ENCODE measurements at places on chromosomes 2 and 18.

- DNase-seq = peak; percentile 59
Measured at GRCh38 chr2:240918258-240919091, 12.3 kb downstream of the CROCC2 start.

GRCh38 chr2:108565778-108566375, 31.6 kb downstream of the LIMS1 start:
- no peak for DNase-seq

DNA sequence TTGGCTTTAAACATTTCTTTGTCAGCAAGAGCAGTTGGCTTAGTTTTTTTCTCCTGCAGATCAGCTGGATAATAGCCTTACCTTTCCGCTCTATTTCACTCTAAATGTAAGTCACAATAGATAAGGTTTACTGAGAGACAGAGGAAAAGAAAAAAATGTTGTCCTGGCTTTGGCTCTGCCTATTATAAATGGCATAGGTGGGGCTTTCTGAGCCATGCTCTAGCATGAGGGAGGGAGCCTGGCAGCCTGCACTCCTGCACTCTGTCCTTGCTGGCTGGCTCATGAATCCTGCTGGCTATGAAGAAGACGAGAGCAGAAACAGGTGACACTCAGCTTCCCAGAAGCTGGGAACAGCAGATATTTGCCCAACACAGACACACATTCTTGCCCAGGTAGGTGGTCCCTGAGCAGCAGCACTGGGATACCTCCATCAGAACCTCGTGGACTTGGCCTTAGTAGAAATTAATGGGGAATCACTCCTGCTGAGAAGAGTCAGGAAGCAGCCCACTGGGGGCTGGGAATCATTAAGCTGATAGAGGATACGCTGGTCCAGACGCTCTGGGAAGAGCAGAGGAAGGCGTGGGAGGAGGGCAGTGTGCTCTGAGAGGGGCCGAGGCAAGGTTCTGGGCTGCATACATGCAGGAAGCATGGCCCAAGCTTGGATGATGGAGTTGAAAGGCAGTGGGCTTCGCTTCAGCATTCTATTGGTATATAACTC, 514.4 kb upstream of the HS6ST1 start:
- DNase-seq = no peak

GRCh38 chr2:62201307-62201706, 5.4 kb downstream of the B3GNT2 start:
- DNase-seq = no peak

- no peak for DNase-seq
Measured at GRCh38 chr18:31697351-31698298, 13.2 kb upstream of the B4GALT6 start.

DNA sequence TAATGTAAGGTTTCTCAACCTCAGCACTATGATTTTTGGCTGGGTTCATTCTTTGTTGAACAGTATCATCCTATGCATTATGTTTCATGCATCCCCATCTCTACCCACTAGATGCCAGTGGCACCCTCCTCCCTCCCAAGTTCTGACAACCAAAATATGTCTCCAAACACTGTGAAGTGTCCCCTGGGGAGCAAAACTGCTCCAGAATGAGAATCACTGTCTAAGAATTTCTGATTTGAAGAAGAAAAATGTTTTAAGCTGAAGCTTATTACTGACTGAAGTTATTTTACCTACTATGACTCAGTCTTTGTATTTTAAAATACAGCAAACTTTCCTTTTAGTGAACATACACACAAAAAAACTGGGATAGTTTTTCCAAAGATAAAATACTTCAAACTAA, 3.4 kb downstream of the THADA start:
- DNase-seq = no peak

DNA sequence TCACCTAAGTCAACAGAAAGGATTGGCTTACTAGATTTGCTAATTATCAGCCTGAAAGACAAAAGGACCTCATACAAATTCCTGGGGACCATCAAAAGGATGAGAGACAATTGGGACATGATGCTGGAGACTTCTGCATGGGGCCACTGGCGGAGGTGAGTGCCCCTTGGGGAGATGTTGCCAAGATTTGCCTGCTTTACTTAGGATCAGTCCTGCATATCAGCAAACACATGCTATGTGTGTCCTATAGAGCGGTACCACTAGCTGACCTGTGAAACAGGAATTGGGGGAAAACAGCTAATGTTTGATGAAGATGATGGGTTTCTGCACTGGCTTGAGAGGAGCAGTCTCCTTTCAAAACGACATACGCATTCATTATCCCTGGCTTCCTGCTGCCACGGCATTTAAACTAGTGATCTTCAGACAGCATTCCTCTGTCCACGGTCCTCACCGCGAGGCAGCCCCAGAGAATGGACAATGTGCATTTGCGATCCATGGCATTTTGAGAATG, 104.2 kb downstream of the TGIF1 start:
- no peak for DNase-seq

DNA sequence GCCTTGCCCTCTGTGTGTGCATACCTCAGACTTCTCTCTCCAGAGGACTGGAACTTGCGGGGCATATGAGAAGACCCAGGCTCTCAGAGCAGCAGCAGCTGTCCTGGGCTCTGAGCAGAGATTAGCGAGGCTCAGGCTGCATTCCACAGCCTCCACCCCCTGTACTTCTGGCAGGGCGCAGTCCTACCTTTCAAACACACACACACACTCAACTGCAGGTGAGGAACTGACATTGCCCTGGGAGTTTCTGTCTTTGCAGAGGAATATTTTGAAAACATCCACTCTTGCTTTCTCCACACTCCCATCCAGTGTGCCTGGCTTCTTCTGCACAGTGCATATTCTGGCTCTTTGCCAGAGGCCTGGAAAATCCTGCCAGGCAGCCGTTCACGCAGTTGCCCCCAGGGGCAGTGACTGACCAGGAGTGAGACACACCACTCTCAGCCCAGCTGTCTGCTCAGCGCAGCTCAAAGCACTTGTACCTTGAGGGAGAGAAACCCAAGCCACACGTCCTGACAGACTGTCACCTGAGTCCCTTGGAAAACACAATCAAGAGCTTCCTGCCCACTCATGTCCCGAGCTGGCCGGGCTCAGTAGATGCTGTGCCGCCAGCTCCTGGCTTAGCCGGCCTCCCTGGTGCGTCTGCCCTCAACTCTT, 460.8 kb downstream of the RNF144A start:
- no peak for DNase-seq

DNA sequence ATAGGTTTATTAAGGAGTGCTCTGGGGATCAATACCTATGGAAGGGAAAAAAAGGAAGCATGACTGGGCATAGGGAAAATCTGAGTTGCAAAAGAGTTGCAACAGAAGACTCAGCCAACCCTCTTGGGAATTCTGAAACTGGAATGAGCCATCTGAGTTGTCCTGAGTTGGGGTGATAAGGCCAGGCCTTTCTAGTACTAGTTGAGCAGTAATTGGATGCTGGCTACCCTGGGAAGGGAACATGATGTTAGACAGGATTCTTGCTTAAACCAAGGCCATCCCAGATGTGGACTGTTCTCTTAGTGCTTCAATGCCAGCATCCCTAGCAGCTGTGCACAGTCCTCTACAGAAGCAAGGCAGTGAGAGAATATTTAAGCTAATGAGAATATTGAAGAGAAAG, 348.8 kb upstream of the GULP1 start:
- DNase-seq = no peak

- no peak for DNase-seq
Measured at GRCh38 chr18:67805261-67805660, 288.7 kb upstream of the DSEL start.

DNA sequence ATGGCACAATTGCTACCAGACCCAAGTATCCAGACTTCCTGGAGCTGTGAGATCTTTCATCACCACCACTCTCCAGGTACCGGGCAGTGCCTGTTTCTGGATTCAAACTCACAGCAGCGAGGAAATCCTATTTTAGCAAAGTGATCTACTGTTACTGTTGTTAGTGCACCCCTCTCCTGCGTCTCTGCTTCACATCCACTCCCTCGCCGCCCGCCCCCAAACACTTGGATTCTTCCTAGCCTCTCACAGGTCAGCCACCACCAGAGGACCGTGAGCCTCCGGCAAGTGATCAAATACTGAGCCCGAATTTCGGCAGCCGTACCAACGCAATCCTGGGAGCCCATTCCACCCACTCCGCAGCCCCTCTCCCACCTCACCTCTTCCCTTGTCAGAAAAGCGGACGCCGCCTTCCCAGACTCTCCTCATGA, 519 bp downstream of the METTL4 start:
- DNase-seq = peak; percentile 75

GRCh38 chr2:239042551-239043320, 194.9 kb downstream of the TWIST2 start:
- DNase-seq = peak; percentile 1

DNA sequence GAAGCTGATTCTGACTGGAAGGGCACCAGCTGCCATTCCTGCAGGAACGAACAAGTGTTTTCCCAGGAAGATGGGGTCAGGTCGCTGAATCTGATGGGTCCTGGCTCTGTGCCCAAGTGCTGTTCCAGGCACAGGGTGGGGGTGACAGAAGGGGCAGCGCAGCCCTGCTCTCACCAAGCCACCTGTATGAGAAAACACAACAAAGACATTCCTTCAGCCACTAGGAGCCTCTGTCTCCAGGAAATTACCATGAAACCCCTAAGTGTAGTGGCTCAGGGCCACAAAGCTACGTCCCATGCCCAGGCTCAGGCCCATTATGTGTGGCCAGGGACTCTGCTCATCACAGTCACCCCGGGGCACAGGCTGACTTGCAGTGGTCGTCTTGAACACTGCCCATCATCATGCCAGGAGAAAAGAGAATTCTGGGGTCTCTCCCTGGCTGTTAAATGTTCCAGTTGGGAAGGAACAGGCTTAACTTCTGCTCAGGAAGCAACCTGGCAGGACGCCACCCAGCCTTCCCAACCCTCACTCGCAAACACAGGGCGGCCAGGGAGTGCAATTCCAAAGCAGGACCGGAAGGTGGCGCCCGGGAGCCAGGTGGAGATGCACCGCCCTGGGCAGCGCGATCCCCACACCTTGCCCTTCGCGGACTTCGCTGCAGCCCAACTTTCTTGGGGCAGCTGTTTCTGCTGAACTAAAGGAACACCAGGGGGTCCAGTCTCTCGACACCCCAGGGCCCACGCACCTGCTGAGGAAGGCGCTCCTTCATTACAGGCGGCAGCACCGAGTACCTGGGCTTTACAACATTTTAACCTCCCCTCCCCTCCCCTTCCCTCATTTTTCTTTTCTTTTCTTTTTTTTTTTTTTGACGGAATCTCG, 11.0 kb upstream of the SFTPB start:
- no peak for DNase-seq

DNA sequence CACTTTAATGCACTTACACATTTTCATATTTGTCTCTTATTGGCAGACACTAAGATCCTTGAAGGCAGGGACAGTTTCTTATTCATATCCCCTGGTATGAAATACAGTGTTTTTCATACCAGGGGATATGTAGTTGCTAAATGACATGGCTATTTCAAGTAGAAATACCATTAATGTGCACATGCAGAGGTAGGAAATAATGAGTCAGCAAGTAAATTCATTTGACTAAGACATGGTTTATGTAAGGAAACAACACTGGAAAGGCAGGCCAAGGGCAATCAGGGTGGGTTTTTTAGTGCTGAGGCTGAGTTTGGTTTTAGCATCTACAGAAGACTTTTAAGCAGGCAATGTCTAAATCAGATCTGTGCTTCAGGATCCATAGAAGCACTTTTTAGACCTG, 155.9 kb downstream of the WDPCP start:
- DNase-seq = no peak

DNA sequence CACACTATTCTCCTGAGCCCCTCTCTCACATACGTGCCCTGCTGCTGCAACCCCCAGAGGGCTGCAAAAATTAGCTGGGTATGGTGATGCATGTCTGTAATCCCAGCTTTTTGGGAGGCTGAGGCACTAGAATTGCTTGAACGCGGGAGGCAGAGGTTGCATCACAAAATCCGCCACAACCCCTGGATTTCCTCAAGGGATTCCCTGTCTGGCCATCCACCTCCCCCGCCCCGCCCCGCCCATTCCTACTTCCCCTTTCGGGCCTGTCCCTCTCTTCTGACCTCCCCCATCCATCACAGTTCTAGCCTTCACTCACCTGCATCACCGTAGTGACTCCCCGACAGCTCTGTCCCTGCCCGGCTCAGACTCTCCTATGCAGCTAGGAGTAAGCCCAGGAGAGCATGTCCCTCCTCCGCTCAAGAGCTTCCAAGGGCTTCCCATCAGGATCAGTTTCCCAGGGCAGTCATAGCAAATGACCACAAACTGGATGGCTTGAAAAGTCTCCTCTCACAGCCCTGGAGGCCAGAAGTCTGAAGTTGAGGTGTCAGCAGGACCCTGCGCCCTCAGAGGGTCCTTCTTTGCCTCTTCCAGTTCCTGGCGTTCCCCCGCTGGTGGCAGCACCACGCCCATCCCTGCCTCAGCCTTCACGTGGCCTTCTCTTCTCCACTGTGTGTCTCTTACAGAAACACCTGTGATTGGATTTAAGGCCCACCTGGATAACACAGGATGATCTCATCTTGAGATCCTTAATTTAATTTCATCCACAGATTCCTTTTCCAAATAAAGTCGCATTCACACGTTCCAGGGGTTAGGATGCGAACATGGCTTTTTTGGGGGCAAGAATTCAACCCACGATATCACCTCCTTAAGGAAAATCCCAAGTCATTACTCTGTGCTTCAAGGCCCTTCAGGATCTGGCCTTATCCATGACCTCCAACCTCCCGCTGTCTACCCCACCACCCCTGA, 58.5 kb downstream of the HS1BP3 start:
- no peak for DNase-seq

DNA sequence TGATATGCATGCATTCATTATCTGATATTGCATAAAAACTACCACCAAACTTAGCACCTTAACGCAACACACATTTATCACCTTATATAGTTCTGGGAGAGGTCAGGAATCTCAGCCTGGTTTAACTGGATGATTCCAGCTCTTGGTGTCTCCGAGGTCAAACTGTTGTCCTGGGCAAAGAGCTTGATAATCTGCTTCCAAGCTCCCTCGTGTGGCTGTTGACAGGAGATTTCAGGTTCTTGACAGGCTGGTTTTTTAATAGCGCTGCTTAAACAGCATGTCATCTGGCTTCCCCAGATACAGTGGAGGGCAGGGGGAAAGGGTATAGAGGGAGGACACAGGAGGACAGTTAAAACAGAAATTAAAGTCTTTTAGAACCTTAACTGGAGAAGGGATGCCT, 785.0 kb downstream of the CNTNAP5 start:
- no peak for DNase-seq

- DNase-seq = no peak
Measured at GRCh38 chr2:2270808-2271415, 60.2 kb downstream of the MYT1L start.
